IMR-90 (cell line): ENCODE measurements at places on chromosomes 3 and 15. TPM values are rescaled to one million over a fixed set of nuclear protein-coding genes. Genes with fewer than 3 reads are reported as not detected.

Gene CLDND1
- total RNA-seq: 78.3 and 125 TPM in 2 replicates

Gene GAP43
- 0.36 and 0.56 TPM in 2 replicates for total RNA-seq

GRCh38 chr3:119296727-119297122 is 2.5 kb downstream of the ARHGAP31 start:
- H3K4me3 ChIP-seq: no peak overlapping the region
- H3K4me1 ChIP-seq: peaks cover 7% of the 10 kb centered on the region
- no peak overlapping the region for H3K27ac ChIP-seq
- no peaks in the 10 kb centered on the region for H3K27me3 ChIP-seq
- no peak for DNase-seq

GRCh38 chr3:107676469-107677309 is 153.9 kb downstream of the BBX start:
- H3K4me3 ChIP-seq: no peak overlapping the region
- no peaks in the 10 kb centered on the region for H3K27me3 ChIP-seq
- H3K27ac ChIP-seq: no peak overlapping the region
- peak; percentile 43 for DNase-seq
- no peaks in the 10 kb centered on the region for H3K36me3 ChIP-seq
- H3K4me1 ChIP-seq: 0 out of 2 replicates have a peak, but pooled peaks cover 3% of the 10 kb centered on the region

DNA sequence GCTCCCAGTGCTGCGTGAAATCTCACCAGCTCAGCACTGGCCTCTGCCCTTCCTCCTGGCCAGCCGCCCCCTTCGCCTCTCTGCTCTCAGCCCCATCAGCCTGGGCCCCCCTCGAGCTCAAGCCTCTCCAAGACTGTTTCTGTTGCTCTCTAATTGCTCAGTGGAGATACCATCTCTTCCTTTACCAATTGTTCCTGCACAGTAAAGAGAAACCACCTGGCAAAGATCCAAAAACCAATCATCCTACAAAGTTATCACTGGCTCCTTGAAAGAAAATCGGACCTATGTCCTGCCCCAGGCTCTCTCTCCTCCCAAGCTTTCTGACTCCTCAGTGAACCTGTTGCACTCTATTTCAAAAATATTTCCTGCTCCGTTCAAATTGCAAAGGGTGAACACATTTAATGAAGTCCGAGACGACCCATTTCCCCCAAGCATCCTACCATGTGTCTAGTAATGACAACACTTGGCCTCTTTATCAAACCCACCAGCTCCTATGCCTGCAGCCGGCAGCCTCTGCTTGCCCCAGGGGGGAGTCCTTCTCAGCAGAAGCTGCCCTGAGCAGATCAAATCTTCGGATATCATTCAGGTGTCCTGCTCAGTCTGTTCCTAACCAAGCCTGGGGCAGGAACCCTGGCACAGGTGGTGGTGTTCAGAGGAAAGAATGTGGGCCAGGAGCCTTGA is 53.7 kb upstream of the FAM174B start:
- H3K36me3 ChIP-seq: no peaks in the 10 kb centered on the region
- no peak for DNase-seq
- H3K4me1 ChIP-seq: no peaks in the 10 kb centered on the region; the same call in 1 of the 2 replicates
- no peaks in the 10 kb centered on the region; the same call in 1 of the 2 replicates for H3K27me3 ChIP-seq
- H3K4me3 ChIP-seq: no peak overlapping the region
- H3K27ac ChIP-seq: no peak overlapping the region

GRCh38 chr3:16429086-16429485 is 84.4 kb downstream of the RFTN1 start:
- H3K36me3 ChIP-seq: peaks cover 21% of the 10 kb centered on the region
- peak overlapping the region; percentile 4; the same call in 1 of the 2 replicates for H3K27ac ChIP-seq
- peaks cover 12% of the 10 kb centered on the region for H3K4me1 ChIP-seq
- no peak overlapping the region for H3K4me3 ChIP-seq
- DNase-seq: no peak

Gene CPLX3
- total RNA-seq: not detected in 2 replicates

Gene MYLK
- 484 and 521 TPM in 2 replicates for total RNA-seq
